Stimulated activated naive CD4-positive, alpha-beta T cell treated with Interleukin-2 at 50 U/mL for 16 hours (primary cell): ENCODE measurements at places on chromosomes 3 and 15.
A peak's percentile ranks its signal among the peaks of the same experiment; 100 is the strongest.

- no peak for DNase-seq
Measured at GRCh38 chr15:88818920-88819319, 15.7 kb downstream of the ACAN start.

DNA sequence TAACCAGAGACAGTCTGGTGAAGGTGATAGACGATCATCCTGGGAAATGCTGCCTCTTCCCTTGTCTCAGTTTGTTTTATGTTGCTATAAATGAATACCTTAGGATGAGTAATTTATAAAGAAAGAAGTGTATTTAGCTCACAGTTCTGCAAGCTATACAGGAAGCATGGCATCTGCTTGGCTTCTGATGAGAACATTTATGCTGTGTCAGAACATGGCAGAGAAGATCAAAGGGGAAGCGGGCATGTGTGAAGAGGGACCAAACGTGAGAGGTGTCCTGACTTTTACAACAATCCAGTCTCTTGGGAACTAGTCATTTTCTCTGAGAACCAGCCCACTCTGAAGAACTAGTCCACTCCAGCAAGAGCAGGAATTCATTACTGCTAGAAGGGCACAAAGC is 9.6 kb downstream of the CMC1 start:
- no peak for DNase-seq

DNA sequence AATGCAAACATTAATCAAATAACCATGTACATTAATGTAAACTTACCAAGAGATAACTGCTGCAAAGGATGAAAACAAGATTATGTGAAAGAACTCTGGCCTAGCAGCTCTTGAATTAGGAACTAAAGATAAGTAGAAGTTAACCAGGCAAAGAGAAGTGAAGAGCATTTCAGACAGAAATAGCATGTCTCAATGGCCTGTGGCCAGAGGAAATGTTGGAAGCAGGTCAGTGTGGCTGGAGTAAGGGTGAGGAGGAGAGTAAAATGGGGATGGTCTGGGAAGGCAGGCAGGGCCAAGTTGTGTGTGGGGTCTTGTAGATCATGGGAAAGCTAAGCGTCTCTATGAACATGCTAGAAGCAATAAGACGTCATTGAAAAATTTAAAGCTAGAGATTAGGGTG is 192.4 kb downstream of the CADPS start:
- no peak for DNase-seq

DNA sequence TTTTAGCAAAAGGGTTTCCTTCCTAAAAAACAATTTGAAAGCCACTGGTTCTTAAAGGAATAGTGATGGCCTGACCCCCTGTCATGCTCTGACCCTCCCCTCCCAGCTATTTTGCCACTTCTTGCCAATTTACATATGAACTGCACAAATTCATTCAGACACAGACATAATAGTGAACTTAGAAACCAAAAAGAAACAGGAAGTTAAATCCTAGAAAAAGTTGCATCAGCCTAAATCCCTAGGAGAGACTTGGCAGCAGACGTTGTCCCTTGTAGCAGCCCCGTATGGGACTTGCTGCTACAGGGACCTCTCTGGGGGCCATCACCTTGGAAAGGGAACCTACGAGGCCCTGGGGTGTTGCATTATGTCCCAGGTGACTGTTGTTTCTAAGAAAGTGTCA is 14.3 kb upstream of the PDE8A start:
- no peak for DNase-seq

DNA sequence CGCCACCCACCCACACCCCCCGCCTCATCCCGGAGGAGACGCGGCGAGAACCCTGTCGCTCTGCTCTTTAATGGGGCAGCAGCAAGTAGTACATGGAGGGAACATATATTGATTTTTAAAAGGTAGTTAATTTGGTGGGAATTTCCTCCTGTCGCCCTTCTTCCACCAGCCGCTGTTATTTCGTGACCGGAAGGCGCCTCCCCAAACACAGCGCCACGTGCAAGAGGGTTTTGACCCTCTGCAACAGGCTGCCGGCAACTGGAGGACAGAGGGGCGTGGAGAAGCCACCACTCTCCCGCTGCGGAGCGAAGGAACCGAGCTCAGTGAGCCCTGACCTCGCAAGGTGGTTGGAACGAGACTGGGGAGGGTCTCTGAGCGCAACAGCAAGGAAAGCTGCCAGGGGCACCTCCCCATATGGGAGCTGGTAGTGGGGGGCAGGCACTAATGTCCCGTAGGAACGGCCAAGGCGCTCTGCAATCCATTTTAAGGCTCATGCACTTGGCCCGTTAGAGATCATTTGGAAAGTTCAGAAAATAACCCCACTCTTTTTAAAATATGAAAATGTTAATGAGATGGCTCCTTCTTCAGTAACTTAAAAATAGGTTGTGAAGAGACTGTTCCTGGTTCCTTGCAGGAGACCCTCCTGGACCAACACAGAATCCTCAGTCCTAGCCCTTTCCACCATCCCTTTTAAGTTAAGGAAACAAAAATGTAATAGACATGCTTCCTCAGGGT is 4.3 kb downstream of the ONECUT1 start:
- no peak for DNase-seq

DNA sequence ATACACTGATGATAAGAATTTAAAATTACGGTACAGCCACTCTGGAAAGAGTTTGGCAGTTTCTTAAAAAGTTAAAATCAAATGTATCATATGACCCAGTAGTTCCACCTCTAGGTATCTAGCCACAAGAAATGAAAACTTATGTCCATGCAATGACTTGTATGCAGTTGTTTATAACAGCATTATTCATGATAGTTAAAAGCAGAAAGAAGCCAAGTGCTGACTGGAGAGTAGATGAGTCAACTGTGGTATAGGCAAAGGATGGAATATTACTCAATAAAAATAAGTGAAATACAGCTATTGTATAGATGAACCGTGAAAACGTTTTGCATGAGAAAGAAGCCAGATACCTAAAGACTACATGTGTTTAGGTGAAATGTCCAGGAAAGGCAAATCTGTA is 14.8 kb downstream of the GPR87 start:
- DNase-seq = no peak

GRCh38 chr3:28765194-28765593 is 416.6 kb upstream of the AZI2 start:
- no peak for DNase-seq

- DNase-seq = no peak
Measured at GRCh38 chr3:189320511-189320910, 148.7 kb downstream of the TPRG1 start.

DNA sequence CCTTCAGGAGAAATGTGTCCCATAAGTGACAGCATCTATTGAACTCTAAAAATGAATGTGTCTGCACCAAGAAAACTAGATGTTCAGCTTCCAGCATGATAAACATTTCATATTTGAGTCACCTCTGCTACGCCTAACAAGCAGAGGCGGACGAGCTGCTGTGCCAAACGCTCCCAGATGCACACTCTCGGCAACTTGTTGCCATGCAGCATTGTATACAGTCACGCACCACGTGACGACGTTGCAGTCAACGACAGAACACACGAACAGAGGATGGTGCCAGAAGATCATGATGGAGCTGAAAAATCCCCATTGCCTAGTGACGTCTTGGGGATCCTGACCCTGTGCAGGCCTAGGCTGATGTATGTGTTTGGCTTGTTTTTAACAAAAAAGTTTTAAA is 137.5 kb downstream of the XXYLT1 start:
- peak; percentile 65 for DNase-seq

DNA sequence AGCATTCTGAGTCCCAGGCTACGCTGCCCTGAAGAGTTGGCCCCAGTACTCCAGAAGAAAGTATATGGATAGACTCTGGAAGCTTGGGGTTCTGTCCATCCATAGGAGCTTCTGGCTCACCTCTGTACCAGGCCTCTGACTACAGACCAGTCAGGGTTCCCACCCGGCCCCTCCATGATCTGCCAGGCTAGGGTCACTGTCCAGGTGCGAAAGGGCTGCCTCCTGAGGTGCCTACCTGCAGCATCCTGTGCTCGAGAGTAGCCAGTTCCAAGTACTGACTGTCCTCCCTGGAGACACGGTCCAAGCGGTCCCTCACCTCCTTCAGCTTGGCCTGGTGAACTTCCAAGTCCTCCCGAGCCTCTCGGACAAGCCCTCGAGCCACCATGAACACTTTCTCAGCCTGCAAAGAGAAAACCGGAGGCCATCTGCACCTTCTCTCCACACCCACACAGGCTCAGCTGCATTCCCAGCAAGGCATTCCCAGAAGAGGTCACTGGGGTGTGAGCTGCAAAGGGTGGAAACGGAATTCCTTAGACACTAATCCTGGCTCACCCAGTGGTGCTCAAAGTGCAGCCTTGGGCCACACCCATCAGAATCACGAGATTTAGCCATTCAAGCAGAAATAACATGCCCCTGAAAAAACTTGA is 3.7 kb upstream of the PLXNB1 start:
- no peak for DNase-seq

- no peak for DNase-seq
Measured at GRCh38 chr3:124402791-124403190, 327.5 kb upstream of the UMPS start.

- DNase-seq = no peak
Measured at GRCh38 chr15:61092361-61093157, 136.5 kb downstream of the RORA start.

DNA sequence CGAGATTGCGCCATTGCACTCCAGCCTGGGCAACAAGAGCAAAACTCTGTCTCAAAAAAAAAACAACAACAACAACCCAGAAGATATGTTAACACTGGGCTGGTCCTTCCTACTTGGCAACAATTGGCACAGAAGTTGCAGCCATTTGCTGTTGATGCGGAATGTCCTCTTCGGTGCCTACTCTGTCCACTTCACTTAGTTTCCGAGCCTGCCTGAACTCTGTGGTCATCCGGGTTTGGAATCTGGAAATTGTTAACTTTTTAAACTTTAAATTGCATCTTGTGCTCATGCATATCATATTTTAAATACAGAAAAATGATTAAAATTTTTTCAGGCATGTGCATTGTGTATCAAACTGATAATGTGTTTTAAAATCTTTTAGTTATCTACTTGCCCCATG is 81.5 kb downstream of the FNDC3B start:
- no peak for DNase-seq

- no peak for DNase-seq
Measured at GRCh38 chr15:25877681-25878080, 14.6 kb upstream of the ATP10A start.

DNA sequence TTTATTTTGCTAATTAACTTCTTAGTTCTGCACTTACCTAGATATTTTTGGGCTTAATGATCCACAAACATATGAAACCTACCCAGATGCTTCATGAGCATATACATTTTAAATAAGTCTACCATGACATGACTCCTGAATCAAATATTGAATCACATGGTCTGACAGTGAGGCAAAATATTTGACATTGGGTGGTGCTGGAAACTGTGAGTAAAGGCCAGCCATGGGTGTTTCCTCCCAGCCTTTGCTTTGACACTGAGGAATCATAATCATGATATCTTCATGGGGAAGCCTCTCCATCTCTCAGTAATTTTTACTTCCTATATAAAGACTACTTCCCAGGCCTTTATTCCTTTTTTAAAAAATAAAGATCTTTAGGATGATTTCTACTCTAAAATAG is 22.8 kb upstream of the SSR3 start:
- DNase-seq = no peak

DNA sequence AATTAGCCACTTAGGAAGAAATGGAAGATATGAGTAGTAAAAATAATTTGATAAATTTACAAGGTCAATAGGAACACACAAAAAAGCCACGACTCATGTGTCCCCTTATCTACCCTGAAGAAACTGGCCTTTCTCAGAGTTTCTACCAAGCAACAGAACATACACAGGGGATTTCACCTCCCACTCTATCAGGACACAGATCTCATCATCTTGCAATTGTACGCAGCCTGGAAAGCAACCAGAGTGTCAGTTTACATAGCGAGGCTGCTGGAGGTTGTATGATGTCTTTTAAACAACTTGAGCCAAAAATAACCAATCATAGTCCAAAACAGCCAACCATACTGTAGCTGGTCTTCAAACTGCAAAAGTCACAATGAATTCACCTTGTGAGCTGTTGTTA is 19.7 kb upstream of the LMOD3 start:
- no peak for DNase-seq

DNA sequence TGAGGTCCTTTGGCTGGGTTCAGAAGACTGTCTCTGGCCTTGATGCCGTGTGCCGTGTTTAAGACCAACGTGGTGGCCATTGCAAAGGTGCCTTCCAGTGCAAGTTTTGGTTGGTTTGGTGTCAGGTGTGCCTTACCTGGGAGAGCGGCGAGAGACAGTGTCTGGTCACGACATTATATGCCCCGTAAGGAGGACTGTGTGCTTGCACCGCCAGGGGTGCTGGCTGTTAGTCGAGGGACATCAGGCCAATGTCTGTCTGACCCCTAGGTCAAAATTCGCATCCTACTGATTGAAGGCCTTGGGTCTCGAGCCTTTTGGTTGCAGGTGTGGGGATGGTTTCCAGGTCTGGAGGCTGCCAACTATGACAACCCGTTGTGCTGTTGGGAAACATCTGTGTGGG is 111.9 kb downstream of the SNRPN start:
- DNase-seq = no peak

- DNase-seq = no peak
Measured at GRCh38 chr3:11384074-11384473, 111.9 kb downstream of the ATG7 start.

GRCh38 chr3:164604687-164605086 is 473.6 kb downstream of the SI start:
- no peak for DNase-seq

GRCh38 chr3:66907136-66907535 is 91.0 kb upstream of the KBTBD8 start:
- no peak for DNase-seq

DNA sequence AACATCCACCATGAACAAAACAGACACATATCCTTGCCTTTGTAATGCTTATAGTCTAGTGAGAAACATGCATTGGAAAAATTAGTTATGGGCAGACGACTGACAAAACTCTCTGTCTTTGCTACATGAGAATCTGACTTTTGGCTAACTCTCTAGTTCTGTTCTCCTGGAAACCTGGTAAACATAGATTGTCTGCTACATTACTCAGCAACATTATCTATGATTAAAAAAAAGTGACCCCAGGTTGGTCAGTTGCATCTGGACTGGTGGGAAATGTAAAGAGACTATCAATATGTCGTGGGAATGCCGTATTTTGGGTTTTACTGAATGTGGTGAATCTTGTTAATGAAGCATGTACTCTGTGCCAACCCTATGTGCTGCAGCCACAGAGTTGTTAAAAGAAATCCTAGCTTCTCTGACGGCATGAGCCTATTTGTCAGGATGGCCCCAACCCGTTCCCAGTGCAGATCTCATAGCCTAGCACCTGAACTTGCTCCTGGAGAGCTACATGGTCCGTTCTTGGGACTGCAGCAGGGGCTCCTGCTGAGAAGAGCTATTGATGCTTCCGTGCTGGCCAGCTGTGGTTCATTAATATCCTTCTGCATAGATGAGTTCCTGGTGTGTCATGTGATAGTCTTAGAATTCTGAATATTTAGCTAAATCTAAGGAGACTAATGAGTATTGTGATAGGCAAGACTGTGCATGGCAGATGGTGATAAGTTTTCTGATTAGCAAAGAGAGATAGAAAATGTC is 311.7 kb upstream of the ZNF717 start:
- no peak for DNase-seq
